ENCODE measurements at places on chromosomes 3 and 15.

DNA sequence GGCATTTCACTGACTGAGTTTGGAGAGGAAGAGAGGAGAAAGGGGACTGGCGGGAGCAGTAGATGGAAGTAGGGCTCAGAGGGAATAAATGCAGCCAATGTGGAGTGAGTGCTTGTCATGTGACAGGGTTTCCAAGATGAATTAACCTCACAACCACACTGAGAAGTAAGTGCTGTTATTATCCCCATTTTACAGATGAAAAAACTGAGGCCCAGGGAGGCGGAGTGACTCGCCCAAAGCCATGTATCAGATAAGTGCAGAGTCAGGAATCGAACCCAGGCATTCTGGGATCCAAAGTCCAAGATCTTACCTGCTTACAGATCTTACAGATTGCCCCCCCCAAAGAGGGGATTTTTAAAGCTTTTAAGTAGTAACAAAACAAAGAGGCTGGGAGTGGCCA, 207.2 kb downstream of the SHQ1 start:
- H3K4me3 ChIP-seq, result no peak overlapping the region
- no peak overlapping the region for H3K27ac ChIP-seq
- no peak for DNase-seq
- H3K36me3 ChIP-seq, result no peaks in the 10 kb centered on the region
- peaks cover 13% of the 10 kb centered on the region for H3K27me3 ChIP-seq
- no peaks in the 10 kb centered on the region for H3K4me1 ChIP-seq

GRCh38 chr3:182028081-182028480, 316.4 kb downstream of the SOX2 start:
- H3K4me1 ChIP-seq, result no peaks in the 10 kb centered on the region
- H3K27ac ChIP-seq, result no peak overlapping the region
- H3K27me3 ChIP-seq, result no peaks in the 10 kb centered on the region

DNA sequence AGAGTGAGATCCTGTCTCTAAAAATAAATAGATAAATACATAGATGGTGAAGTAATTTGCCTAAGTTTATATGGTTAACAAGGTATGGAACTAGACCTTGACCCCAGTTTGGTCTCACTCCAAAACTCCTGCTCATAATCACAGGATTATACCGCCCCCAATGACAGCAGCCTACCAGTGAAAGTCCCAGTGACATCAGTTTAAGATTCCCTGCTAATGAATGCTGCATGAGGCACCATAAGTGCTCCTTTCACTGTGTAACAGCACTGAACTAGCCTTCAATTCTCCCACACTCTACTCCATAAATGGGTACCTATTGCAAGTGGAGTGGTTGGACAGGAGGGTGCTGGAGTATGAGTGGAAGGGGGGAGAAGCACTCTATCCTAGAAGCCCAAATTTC, 23.7 kb upstream of the THSD4 start:
- no peaks in the 10 kb centered on the region for H3K36me3 ChIP-seq
- DNase-seq, result peak; percentile 78
- no peak overlapping the region for H3K27ac ChIP-seq
- H3K4me3 ChIP-seq, result no peak overlapping the region
- no peaks in the 10 kb centered on the region for H3K27me3 ChIP-seq

DNA sequence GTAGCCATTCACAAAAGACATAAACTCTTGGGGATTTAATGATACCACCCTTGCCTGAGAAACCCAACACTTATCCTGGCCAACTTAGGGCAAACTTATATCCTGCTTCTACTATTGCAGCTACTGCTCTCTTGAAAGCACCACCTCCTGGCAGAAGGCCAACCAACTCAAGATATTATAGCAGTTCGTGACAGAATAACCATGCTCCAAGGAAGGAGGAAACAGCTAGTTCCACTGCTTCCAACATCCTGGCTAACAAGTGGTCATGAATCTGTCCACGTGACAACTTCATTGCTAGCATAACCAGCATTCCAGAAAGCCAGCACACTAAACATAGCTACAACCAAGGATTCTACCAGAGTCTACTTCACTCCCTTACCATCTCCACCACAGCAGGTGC, 1037.5 kb downstream of the TBL1XR1 start:
- H3K36me3 ChIP-seq, result no peaks in the 10 kb centered on the region
- H3K4me3 ChIP-seq, result no peak overlapping the region
- no peaks in the 10 kb centered on the region for H3K4me1 ChIP-seq
- H3K27ac ChIP-seq, result no peak overlapping the region
- no peaks in the 10 kb centered on the region for H3K27me3 ChIP-seq

DNA sequence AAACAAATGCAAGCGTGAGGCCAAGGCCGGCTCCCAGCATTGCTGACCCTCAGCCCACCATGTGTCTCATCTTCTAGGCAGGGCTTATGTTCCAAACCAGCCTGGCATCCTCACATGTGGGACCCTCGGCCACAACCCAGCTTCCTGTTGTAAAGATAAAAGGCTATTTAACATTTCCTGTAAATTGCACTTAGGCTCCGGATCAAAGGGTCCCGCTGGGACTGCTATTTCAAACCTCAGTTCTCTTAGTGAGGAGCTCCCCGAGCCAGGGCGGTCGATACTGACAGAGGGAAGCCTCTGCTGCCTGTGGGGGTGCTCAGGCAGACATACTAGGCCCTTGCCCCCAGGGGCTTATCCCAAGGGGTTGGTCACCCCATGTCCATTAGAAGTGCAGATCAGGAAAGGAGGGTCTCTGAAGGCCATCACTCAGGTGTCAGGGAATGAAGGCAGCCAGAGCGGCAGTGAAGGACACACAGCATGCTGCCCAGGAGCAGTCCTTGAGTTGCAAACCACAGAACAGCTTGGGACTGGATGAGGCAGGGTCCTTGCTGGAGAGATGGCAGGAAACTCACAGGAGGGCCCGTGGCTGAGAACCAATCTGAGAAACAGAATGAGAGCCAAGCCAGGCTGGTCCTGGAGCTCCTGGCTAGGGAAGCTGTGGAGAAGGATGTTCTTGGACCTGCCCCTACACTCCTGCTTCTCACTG, 239.9 kb downstream of the TLE3 start:
- no peak for DNase-seq
- no peak overlapping the region for H3K27ac ChIP-seq
- no peak overlapping the region for H3K4me3 ChIP-seq
- H3K36me3 ChIP-seq, result no peaks in the 10 kb centered on the region
- peaks cover 30% of the 10 kb centered on the region for H3K4me1 ChIP-seq
